ENCODE measurements at places on chromosomes 6 and 20.
A peak's percentile ranks its signal among the peaks of the same experiment; 100 is the strongest.

DNA sequence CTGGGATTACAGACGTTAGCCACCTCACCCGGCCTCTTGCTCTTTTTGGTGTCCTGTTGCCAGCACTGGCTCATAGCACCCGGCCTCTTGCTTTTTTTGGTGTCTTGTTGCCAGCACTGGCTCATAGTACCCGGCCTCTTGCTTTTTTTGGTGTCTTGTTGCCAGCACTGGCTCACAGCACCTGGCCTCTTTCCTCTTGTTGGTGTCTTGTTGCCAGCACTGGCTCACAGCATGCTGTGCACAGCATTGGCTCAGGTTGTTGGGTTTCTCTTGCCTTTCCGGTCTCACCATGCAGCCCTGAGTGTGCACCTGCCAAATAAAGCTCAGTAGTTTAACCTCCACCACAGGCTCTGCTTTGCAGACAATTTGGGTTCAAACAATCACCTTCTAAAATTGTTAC is 208.2 kb downstream of the THBS2 start:
- peak; percentile 86 for DNase-seq

DNA sequence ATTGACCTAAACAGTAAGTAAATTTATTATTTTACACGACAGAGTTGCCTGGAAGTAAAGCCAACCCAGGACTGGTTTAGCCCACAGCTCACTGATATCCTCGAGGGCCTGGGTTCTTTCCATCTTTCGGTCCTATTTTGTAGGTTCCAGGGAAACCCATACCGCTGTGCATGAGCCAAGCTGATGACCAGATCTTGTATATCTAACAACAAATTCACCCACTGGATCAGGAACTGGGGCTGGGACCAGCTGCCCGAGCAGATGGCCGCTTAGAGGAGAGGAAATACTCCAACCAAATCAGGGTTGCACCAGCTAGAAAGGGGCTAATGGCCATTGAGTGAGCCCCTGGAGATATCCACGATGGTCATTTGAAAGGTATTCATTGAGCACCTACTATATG is 139.2 kb downstream of the BACH2 start:
- DNase-seq, result no peak

- DNase-seq, result no peak
These were observed 1.3 kb downstream of the MAN1A1 start for GRCh38 chr6:119348096-119348747.

GRCh38 chr20:44402391-44403193 is 47.1 kb downstream of the HNF4A start:
- DNase-seq, result no peak

DNA sequence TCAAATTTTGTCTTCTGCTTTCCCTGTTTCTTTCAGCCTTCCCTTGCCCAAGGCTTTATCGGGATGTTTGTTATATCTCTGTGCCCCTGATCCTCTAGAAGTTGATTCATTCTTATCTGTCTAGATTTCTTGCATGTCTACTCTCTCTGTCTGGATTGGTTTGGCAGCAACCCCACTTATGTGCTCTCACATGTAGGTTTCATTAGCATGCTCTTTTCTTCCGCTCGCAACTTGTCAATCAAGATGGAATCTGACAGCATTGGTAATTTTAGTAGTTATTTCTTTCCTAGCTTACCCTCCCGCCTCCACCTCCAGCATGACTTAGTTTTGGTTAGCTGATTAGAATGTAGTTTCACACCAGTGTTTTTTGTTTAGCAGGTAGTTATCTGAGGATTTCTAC is 39.3 kb downstream of the LRRC1 start:
- no peak for DNase-seq

DNA sequence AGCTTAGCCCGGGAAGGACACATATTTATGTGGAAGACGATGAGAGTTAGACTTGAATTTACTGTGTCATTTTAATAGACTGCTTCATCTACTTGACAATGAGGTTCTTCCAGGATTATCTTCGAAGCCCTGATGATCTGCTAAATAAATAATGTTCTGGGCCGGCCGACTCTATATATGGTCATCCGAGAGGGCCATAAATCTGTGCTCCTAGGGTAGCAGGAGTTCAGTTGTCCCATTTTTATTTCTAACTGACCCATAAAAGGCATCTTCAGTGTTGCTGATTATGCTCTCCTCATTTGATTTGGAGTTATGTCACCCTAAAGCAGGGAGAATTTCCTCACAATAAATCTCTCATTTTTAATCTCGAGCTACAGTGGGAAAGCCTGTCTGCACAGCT is 217.1 kb downstream of the SLC24A3 start:
- no peak for DNase-seq

DNA sequence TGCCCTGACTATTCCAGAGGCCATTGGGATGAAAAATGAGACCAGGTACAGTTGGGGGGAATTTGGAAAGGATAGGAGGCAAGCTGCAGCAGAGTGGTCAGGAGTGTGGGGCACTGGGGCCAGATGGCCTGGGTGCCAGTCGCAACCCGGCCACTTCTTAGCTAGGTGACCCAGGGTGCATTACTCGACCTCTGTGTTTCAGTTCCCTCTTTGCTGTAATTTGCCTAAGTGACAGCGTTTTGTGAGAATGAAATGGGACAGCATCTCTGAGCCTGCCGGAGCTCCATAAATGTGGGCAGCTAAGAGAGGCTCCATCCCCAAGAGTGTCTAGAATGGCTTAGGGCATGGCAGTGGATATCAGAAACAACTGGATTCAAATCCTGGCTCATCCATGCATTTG is 13.9 kb downstream of the LRFN2 start:
- no peak for DNase-seq

DNA sequence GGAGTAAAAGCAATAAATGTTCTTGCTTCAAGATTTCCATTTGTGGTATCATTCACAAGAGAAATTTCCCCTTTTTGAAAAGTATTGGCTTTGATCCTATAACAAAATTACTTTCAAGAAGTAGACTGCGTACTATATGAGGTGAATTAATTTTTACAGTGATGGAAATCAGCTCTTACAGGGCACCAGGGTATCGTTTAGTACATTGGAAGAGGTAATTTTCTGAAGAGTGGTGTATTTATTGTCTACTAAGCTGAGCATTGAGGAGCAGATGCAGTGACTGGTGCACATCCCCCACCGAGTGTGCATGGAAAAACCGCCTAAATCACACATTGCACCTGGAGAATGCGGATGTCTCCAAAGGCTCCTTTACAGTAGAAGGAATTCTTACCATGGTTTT is 209.5 kb downstream of the SAMD5 start:
- no peak for DNase-seq

DNA sequence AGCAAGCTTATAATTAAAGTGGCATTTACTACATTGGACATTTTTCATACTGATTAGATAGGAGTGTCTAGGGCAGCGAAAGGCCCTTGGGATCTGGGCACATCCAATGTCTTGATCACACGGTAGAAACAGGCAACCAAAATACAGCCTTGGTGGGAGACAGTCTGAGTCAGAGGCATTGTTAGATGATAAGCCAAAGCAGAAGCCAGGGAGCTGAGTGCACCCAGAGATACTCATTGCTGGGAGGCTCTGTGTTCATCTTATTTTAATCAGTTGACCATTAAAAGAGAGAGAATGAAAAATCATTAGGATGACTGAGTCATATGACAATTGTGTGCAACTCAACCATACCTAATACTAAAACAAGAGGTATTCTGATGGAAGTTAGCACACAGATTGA is 109.5 kb downstream of the LCA5 start:
- DNase-seq, result no peak

GRCh38 chr20:4326195-4327065 is 311.1 kb upstream of the RNF24 start:
- no peak for DNase-seq
